ENCODE measurements at places on chromosomes 7 and 10.

- no peak for DNase-seq
Observed at GRCh38 chr10:43070121-43071085, 6.5 kb upstream of the RET start.

DNA sequence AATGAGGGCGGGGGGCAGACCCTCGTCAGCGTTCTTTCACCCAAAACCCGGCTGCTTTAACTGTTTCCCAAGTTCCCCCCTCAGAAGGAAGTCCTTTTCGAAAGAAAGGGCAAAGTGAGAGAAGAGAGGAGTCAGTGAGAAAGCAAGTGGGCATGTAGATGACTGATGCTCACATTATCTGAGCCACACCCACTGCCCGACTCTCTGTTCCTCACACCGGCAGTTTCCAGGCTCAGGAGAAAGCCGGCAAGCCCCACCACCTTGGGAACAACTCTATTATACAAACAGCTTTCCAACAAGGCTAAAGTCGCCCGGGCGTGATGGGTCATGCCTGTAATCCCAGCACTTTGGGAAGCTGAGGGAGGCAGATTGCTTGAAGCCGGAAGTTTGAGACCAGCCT, 23.1 kb downstream of the RCC1L start:
- no peak for DNase-seq

DNA sequence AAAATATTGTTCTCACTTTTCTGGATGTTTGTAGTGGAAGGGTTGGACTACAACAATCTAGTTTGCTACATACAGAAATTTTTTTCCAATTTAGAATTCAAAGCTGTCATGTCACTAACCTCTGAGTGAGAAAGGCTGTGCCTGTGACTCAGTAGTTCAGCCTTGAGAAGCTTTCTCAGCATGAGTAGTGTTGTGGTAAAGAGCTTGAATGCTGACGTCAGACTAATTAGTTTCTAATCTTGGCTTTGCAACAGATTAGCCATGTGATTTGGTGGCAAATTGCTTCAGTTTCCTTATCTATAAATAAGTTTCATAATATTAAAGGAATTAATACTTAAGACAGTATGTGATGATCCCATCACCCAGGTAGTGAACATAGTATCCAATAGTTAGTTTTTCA, 83.8 kb downstream of the ABCA13 start:
- DNase-seq, result no peak

- no peak for DNase-seq
Observed at GRCh38 chr10:103316087-103316486, 34.9 kb downstream of the PCGF6 start.

- no peak for DNase-seq
Observed at GRCh38 chr7:94509264-94509886, at the start of gene CASD1. TSS of gene CASD1 (plus strand) at chr7:94509809. CDS start at chr7:94510085, 276 bp downstream.

DNA sequence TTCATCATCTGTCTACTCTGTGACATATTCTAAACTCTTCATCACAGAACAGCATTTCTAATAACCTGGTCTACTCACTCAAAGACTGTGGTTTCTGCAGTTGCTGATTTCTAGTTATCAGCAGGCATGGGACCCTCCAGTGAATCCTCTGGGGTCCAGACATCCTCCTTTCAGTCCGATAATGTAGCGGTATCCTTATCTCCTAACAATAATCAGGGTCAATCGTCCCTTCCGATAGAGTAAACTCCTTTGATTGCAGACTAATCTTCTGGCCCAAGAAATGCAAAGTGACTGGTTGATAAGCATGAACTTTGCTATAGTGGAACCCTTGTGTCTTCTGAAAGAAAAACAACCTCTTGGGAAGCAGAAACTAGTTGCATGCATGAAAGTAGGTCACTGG, 1209.8 kb upstream of the CELF2 start:
- no peak for DNase-seq

- peak; percentile 41 for DNase-seq
Observed at GRCh38 chr10:21525367-21526187, at the start of gene SKIDA1. TSS of gene SKIDA1 (minus strand) at chr10:21525682. CDS start at chr10:21517822, 7,860 bp downstream.

- no peak for DNase-seq
Observed at GRCh38 chr7:124680304-124680703, 85.3 kb downstream of the GPR37 start.

DNA sequence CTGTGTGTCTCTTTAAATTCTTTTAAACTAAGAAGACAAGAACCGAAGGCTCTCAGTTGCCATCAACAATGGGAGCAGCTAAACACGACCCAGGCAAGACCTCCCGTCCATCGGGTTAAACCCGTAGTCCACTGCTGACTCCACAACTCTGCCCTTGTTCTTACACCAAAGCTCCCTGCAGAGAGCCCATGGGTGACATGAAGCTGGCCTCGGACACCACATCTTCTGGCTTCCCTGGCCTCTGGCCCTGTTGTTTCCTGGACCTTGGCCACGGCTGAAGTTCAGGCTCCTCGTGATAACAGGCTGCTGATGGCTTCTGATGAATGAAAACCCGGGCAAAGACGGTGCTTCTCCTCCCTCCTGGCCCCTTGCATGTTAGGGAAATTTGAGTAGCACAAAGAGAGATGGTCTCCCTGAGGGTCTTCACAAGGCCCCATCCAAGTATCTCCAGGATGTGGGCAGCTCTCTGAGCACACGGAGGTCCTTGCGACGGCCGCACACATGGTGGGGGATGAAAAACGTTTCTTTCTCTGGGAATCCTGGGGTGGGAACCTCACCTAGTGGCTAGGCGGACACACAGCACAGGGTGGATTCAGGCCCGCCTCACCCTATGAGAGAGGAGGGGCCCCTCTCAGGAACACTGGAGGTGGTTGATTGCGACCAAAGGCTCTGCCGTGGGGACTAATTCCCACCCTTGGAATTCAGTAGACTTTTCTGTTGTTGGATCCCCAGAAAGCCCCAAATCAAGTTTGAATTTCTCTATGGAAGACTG, 271.1 kb downstream of the ADARB2 start:
- no peak for DNase-seq

DNA sequence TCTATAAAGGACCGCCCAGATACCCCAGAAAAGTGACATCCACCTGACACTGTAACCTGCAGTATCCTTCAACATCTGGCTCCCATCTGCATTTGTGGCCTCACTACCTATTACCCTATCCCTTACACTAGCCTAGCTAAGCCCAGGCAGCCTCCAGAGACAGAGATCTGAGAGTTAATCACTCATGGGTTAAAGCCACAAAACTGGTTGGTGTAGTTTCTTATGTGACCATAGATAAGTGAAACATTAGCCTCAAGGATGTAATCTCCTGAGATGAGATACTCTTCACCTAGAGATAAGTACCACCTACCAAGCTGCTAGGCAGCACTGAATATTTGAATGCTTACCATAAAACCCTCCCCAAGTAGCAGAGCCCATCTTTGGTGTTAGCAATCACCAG, 35.4 kb downstream of the CTTNBP2 start:
- no peak for DNase-seq

DNA sequence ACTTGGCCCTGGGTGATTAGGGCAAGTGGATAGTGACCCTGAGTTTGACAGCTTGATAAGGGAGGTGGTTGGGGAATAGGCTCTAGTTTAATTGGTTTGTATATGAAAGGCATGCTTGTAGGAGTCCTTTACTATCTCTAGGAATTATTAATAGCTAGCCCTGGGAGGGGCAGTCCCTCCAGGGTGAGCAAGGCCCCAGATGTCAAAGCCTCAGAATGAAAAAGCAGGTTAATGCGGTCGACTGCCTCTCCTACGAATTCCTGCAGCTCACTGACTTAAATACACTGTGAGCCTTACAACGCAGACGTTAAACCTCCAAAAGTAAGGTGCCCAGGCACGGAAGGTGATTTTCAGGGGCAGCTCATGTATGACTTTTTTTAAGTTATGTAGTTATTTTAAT, 5.2 kb upstream of the BTBD16 start:
- no peak for DNase-seq

DNA sequence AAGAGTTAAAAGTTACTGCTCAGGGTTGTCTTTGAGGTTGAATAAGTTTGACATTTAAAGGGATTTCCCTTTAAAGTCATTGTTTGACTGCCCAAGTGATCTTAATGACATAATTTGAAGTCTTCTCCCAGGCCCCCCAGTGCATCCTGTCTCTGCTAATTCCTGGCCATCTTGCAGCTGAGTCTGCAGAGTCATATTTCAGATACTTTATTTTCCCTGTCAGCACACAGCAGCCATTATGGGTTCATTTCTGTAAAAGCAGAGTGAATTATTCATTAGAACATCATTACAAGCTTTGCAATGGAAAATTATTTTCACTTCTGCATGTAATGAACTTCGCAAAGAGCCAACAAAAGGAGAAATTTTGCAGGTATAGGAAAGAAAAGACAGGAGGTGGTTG, 536.6 kb downstream of the GALNT17 start:
- no peak for DNase-seq

DNA sequence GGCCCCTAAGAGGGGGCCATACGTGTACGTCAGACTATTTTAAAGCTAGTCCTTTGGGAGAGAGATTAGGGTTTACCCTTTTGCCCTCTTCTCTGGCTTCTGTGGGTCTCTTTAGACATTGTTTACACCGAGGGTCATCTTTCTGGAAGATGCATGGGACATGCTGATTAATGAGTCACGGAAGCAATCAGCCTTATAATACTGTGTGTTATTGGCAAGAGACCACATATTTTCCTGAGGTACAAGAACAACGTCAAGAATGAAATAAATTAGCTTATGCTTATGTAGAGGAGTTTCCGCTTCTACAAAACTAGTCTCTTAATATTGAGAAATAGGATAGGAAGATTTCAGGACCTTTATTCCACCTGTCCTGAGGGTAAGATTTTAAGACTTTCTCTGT, 327.7 kb downstream of the BBS9 start:
- no peak for DNase-seq
